Adipocyte (in vitro differentiated cells): ENCODE measurements at places on chromosomes 5 and 9.

DNA sequence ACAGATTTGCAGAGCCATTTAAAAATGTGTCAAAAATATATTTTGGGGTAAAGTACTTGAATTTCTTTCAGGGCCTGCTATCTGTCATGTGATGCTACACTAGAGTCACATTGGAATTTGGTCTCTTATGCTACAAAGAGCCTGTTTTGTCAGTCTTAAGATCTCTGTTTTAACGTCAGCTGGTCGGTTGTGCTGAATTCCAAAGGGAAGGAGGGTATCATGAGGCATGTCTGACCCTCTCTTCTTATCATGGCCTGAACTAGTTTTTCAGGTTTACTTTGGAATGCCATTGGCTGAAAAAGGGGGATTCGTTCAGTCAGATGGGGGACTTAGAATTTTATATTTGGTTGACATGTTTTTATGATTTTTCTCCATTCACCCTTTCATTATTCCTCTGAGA lies 290.6 kb downstream of the CD180 start:
- DNase-seq, result no peak

- DNase-seq, result no peak
Observed at GRCh38 chr9:89794918-89795317, 190.1 kb downstream of the GADD45G start.

DNA sequence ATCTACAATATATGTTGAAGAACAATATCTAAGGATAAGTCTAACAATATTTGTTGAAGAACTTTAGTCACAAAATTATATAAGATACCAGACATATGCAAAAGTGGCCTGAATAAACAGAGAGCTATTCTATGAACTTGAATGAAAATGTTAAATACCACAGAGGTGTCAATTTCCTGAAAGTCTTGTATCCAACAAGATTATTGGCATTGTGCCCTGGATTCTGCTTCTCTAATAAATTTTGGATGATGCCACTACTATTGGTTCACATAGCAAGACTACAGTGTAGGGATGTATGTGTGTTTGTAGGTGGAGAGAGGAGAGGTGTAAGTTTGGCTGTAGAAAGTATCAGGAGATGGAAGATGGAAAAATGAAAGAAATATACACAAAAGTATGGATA lies 731.8 kb upstream of the RGMB start:
- no peak for DNase-seq

- DNase-seq, result peak; percentile 22
Observed at GRCh38 chr9:112858625-112859147, 32.0 kb downstream of the SLC46A2 start.

DNA sequence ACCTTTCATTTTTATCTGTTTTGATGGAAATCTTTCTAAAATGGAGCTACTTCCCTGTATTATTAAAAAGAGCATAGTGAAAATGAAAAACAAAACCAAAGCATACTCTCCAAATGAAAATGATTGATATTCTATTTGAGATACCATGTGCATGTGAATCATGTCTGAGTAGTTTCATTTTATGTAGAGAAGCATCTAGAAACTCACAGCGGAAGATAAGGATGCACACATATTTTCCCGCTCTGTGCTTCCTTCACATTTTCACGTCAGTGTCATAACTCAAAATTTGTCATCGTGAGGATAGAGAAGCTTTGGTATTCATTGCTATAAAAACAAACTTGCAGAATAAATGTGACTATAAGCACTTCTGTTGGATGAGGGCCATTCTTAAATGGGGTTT lies 34.0 kb upstream of the CLINT1 start:
- no peak for DNase-seq

DNA sequence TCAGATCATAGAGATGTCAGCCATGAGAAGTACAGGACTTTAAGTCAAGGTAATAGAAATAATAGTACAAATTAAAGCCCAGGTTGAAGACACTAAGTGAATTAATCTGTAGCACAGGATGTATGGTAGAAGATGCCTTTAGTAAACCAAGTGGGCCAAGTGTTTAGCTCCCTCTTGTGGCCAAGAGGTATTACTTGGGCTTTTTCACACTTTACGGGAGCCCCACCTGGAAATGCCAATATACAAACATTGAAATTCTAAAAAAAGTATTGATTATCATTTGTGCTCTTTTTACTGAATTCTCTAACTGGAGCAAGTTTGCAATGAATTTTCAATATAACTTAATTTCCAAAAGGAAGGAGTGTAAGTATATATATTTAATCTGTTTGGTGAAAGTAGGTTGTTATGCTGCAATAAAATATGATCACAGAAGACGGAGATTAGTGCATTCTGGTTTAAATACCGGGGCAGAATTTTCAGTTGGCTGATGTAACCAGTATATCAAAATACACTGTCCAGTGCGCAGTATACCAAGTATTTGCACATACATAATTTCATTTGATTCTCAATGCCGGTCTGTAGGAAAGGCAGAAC lies 84.7 kb downstream of the PARP8 start:
- DNase-seq, result peak; percentile 32

DNA sequence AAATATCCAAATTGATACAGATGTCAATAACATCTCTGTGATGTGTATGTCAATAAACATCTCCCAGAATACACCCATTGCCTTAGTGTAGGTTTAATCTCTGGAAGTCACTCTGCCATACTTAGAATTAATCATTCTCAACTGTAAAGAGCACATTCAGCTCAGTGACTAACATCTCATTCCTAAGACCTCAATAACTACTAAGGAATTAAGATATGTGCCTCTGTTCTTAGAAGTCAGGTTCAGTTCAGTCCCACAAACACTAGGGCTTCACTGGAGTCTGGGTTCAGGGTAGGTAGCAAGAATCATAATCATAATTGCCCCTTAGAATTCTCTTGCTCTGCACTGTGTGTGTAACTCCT lies 31.7 kb downstream of the UGCG start:
- no peak for DNase-seq
